ENCODE measurements at places on chromosomes 11 and 22. TPM values are rescaled to one million over a fixed set of nuclear protein-coding genes. Genes with fewer than 3 reads are reported as not detected.

BSCL2 gene
- total RNA-seq: 54.6 TPM

DEUP1 gene
- not detected for total RNA-seq

OR8B8 gene
- total RNA-seq: not detected

NPAS4 gene
- 0.53 TPM for total RNA-seq

TRMT2A gene
- 45.5 TPM for total RNA-seq

CXCR5 gene
- total RNA-seq: not detected
